Omental fat pad (tissue), 4 donors: ENCODE measurements at places on chromosomes 12 and 14. TPM values are rescaled to one million over a fixed set of nuclear protein-coding genes. Genes with fewer than 3 reads are reported as not detected.

- no peak for DNase-seq
Measured at GRCh38 chr12:34303091-34303870, 281.0 kb downstream of the ALG10 start.

DNA sequence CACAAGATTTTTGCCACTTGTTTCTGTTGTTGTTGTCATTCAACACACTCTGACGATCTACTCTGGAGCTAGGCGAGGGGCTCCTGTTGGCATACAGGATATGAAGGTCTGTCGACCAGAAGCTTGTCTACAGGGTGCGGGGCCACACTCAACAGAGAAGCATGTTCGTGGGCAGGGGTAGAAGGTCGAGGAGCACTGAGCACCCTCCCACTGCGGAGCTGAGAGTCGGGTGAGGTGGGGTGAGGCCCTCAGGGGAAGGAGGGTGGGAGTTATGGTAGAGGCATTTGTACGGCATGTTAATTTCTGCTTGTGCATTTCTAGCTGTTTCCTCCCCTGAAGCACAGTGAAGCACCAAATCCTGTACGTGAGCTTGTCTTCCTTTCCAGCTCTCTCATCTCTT is 115.1 kb downstream of the PRMT8 start:
- no peak for DNase-seq

GRCh38 chr14:100364403-100364802 is 41.3 kb downstream of the SLC25A47 start:
- DNase-seq = no peak

Gene SNRPF
- total RNA-seq = 14.7 TPM

Gene GYS2
- 0.13 TPM for total RNA-seq
